ENCODE measurements at places on chromosomes 13 and 19.

DNA sequence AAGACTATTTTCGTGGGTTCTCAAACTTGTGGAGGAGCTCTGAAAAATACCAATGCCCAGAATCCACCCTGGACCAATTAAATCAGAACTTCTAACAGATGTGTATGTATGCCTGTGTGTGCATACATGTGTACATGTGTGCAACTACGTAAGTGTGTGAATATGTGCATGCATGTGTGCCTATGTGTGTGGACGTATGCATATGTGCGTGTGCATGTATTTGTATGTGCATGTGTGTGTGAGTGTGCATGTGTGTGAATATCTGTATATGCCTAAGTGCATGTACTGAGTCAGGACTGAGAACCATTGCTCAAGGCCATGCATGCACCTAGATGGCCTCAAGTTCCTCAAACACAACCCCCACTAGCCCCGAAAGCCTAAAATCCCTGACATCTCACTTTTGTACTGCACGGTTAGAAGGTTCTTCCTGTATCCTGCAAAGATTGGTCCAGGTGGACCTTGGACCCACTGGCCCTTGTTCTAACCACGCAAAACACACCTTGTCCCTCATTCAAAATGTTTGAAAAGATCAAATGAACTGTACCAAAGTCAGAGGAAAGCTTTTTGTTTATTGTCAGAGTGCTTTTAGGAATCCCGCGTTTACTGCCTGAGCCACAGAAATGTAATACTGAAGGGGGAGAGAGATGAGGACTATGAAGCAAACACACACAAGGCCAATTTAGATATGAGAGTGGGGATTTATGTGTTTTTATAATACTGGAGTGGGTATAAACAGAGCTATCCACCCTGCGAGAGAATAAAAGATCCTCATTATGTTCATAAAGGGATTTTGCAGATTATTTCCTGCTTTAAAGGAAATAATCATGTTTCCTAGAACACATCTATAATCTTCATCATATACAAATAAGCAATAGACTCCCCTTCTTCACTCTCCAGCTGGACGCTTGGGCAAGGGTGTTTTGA, 39.1 kb downstream of the LATS2 start:
- no peak for DNase-seq

DNA sequence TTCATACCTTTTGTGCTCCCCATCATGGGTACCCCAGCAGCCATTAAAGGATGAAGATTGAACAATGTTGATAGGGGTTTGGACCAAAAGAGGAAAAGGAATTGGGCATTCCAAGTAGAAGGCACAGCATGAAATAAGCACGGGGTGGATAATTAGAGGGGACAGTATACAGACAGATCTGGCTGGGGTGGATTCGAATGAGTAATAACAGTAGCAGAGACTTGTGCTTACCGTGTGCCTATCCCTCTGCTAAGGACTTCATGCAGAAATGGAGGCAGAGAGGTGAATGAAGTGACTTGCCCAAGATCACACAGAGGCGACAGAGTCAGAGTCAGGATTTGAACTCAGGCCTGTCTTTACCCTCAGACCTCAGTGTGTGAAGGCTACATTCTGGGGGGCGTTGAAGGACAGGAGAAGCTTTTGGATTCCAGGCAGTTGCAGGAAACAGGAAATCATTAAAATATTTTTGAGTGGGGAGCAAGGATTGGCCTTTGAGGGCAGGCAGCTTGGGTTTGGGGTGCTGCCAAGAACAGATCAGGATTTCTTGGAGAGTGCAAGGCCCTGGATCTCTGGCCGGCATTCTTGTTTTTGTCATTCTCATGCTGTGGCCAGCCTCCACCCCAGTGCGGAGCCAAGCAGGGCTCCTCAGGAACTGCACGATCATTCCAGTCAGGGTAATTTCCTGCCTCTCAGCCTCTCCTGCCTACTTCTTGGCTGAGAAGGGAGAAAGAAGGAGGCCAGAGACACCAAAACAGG, 18.7 kb downstream of the PAF1 start:
- no peak for DNase-seq

GRCh38 chr19:1252221-1252820, 3.9 kb downstream of the MIDN start:
- no peak for DNase-seq

GRCh38 chr13:80048030-80048429, 292.9 kb downstream of the SPRY2 start:
- DNase-seq = no peak

DNA sequence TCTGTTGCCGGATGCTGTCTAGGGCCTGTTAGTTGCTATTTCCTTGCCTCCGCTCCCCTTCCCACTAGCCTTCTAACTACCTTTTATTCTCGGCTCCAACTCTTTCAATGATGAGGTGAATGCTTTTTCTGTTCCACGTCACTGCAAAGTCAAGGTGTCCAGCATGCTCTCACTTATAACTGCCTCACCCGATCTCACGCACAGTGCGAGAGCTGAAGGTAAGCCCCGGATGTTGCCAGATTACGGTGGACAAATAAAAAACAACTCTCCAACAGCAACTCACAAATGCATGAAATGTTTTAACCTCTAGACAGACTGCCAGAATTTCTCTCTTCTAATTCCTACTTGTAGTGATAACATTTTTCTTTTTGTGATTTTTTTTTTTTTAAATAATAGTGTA, 169.9 kb downstream of the STK24 start:
- DNase-seq = no peak

DNA sequence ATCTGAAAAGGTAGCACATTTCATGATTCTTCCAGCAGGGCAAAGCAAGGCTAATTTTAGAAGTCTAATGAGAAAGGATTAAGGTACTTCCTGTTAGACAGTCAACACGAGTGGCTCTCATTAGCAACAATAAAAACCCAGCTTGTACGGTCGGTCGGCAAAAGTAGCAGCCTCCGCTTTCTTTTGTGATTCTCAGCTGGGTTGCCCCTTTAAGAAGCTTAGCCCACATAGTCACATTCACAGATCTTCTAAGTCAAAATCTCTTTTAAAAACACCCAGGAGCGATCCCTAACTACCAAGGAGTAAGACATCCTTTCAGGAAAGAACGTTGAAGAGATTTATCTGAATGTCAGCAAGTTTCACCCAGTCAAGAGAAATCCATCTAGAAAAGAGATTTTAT, 684.8 kb downstream of the DIAPH3 start:
- no peak for DNase-seq

- no peak for DNase-seq
Measured at GRCh38 chr13:110353339-110353977, 46.4 kb downstream of the COL4A2 start.

- DNase-seq = no peak
Measured at GRCh38 chr19:46860846-46861690, at the start of gene ARHGAP35. ARHGAP35 (plus strand) TSS chr19:46860997; CDS start chr19:46918676, 57,679 bp downstream.

DNA sequence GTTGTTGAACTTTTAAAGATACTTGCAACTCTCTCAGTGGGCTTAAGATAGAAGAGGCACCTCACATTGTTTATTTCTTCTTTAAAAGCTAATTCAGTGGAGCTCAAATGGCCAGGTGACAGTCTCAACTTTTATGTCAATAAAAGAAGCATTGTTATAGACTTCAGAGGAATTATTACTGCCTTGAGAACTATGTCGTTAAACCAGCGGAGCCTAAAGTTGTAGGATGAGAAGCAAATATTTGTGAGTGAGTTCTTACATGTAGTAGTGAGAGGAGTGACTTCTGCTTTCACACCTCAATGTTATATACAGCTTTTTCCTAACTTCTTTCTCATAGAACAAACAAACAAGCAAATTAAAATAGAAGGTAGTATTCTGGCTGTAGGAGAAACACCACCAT, 31.2 kb upstream of the DGKH start:
- no peak for DNase-seq

GRCh38 chr19:18717601-18718000, 34.1 kb downstream of the CRTC1 start:
- no peak for DNase-seq

- DNase-seq = no peak
Measured at GRCh38 chr13:114118511-114119123, 13.8 kb downstream of the RASA3 start.

- DNase-seq = no peak
Measured at GRCh38 chr13:61036715-61037114, 378.9 kb downstream of the PCDH20 start.

DNA sequence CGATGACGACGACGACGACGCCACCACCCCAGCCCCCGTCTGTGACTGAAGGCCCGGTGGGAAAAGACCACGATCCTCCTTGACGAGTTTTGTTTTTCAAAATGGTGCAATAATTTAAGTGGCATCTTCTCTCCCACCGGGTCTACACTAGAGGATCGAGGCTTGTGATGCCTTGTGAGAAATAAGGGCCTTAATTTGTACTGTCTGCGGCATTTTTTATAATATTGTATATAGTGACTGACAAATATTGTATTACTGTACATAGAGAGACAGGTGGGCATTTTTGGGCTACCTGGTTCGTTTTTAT, 2.5 kb downstream of the KLF2 start:
- DNase-seq = no peak

- no peak for DNase-seq
Measured at GRCh38 chr19:28633319-28634018, 579.5 kb downstream of the UQCRFS1 start.

DNA sequence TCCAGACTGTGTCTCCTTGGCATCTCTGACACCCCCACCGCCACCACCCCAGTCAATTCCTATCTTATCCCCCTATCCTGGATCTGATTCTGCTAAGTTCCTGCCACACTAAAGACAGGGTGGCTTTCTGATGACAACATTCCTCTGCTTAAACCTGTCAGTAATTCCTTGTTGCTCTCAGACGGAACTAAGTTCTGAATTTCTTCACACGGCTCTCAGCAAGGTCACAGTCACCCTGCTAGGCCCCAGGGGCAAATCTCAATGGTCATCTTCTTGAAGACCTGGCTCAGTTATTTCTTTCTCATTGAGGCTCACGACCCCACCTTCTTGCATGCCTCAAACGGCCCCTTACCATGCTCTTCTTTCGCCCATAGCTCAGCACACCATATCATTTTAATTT, 7.6 kb downstream of the ALOX5AP start:
- no peak for DNase-seq
